Nephron progenitor cell (in vitro differentiated cells): ENCODE measurements at places on chromosomes 2 and 18.
A peak's percentile ranks its signal among the peaks of the same experiment; 100 is the strongest.

DNA sequence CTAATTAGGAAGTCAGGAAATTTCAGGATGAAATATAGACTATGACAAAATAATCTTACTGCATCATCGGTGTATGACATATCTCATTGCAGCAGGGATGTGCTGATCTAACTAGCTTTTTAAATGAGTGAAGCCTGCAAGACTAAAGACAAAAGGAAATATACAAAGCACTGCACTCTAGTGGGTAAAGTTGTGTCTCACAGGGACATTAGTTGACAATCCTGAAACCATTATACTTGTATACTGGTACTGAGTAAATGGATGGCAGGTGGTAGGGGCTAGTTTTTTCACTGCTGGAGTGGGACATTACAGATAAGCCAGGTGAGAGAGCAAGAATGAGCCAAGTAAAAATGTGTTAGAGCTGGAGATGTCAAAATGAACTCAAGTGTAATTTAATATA, 317.5 kb upstream of the RAB6C start:
- no peak for DNase-seq

GRCh38 chr2:148451046-148451445, 193.5 kb upstream of the EPC2 start:
- DNase-seq = no peak

- no peak for DNase-seq
These were observed 89.0 kb upstream of the BOD1L2 start for GRCh38 chr18:57057890-57058289.

GRCh38 chr2:102632380-102633175, 13.2 kb downstream of the SLC9A2 start:
- no peak for DNase-seq

DNA sequence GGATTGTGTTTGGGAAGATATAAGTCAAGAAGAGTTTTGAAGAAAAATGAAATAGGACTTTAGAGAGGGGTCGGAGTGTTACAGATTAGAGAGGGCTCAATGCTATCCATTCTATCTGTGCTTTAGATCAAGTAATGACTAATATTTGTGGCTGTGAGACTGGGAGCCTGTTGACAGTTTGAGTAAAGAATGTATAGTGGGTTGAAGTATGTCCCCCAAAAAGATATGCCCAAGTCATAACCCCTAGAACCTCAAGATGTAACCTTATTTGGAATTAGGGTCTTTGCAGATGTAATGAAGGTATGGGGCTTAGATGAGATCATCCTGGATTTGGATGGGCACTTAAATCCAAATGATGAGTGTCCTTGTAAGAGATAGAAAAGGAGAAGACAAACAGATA, 55.3 kb upstream of the SERPINE2 start:
- DNase-seq = no peak

DNA sequence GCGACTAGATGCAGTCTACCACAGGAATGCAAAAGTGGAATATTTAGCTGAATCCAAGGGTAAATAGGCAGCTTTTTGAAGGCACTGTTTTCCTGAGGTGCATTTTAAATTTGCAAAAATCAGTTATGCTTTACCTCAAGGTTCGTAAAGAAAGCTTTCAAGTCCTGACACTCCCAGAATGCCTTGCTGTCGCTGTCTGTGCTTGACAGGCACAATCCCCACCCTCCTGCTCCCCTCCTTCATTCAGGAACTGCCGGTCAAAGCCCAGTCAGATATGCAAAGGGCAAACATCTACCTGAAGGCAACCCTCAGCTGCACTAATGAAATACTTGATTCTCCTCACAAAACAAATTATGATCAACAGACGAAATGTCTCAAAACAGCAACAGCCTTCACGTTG, 97.4 kb upstream of the DDX18 start:
- no peak for DNase-seq

DNA sequence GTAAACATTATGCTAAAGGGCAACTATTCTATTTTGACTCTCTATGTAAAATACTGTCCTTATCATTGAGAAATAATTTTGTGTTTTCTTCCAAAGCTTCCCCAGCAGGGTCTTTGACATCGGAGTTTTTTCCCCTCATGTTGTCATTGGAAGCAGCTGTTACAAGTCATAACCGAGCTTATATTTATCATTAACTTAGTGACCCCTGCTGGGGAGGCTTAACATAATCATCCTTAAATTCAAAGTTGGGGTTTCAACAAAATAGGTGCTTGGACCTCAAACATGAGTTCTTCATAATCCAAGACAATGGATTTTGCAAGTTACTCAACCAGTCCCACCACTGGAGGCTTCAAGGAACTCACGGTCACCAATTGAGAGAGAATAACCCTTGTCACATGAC, 330.9 kb downstream of the DCC start:
- no peak for DNase-seq

- DNase-seq = no peak
These were observed 55.6 kb downstream of the CHMP3 start for GRCh38 chr2:86507600-86507999.

DNA sequence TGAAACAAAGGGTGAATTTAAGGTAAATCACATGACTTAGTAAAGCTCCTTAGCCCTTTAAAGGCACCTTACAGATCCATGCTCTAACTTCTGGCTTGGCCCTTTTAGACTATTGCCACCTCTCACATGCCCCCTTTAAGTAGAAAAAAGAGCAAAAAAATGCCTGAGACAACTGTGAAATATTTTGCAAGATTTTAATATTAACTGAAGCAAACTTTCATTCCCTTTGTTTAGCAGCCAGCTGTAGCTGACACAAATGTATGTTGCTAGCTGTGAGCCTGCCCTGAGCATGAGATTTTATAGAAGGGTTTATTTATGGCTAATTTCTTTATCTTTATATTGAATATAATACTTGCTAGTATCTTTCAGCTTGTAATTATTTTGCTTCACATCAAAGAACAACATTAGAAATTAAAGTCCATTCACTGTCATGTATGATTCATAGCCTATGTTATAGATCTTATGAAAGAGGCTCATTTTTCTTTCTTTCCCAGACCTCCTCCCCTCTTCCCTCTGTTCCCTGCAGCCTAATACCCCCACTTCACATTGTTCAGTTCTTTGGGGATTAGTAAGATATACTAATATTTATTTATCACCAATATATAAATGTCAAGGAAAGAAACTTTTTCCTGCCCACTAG, 637.2 kb upstream of the ZEB2 start:
- DNase-seq = no peak

- DNase-seq = no peak
These were observed 56.0 kb downstream of the HDAC4 start for GRCh38 chr2:239344857-239345216.

DNA sequence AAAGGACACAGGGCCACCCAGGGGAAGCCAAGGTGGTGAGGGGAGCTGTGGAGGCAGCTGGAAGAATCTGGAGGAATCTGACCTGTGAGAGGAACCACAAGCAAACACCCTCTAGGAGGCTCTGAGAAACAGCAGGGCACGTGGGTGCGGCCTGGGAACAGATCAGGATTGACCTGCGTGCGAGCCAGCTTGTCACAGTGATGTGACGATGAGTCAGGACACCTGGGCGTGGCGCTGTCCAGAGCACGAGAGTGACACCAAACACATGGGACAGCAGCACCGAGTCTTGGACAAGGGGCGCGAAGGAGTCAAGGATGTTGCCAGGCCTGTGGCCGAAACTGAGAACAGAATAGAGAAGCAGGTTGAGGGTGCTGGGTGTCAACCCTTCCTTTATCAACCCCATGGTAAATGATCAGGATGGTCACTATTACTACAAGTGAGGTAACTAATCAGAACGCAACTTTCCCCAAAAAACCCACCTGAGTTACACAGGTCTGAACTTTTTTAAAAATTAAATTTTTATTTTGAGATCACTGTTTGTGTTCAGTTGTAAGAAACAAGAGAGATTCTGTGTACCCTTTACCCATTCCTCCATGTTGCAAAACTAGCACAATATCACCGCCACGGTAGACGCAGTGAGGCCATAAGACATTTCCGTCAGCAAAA, 637 bp upstream of the SFT2D3 start:
- DNase-seq = peak; percentile 24

GRCh38 chr2:55949211-55949610, 25.6 kb upstream of the EFEMP1 start:
- no peak for DNase-seq
